ENCODE measurements at places on chromosomes 4 and X. TPM values are rescaled to one million over a fixed set of nuclear protein-coding genes. Genes with fewer than 3 reads are reported as not detected.
A peak's percentile ranks its signal among the peaks of the same experiment; 100 is the strongest.

IRS4 gene
- total RNA-seq, result not detected

ADH6 gene
- total RNA-seq, result not detected

BMP3 gene
- not detected for total RNA-seq

FGFBP2 gene
- 3.2 TPM for total RNA-seq

RHOXF2B gene
- not detected for total RNA-seq

FATE1 gene
- total RNA-seq, result not detected

RTL3 gene
- total RNA-seq, result not detected

WAS gene
- 156 TPM for total RNA-seq

MAOA gene
- 6.5 TPM for total RNA-seq

GRCh38 chrX:68830419-68831404 lies 1.9 kb downstream of the EFNB1 start:
- H3K4me3 ChIP-seq, result peak overlapping the region; percentile 74
- peaks cover 21% of the 10 kb centered on the region for H3K4me1 ChIP-seq
- H3K27me3 ChIP-seq, result no peaks in the 10 kb centered on the region
- no peak for DNase-seq
- no peak overlapping the region for H3K27ac ChIP-seq

- H3K4me1 ChIP-seq, result peaks cover 14% of the 10 kb centered on the region
- no peak overlapping the region for H3K27ac ChIP-seq
- no peak for DNase-seq
- H3K27me3 ChIP-seq, result no peaks in the 10 kb centered on the region
- no peak overlapping the region for H3K4me3 ChIP-seq
Measured at GRCh38 chr4:5755161-5755560, 44.2 kb downstream of the EVC start.

- peak overlapping the region; percentile 97 for H3K27ac ChIP-seq
- DNase-seq, result peak; percentile 62
- peaks cover 19% of the 10 kb centered on the region for H3K36me3 ChIP-seq
- H3K4me3 ChIP-seq, result peak overlapping the region; percentile 85
- peaks cover 49% of the 10 kb centered on the region for H3K4me1 ChIP-seq
Measured at GRCh38 chrX:12970691-12971202, 4.2 kb upstream of the TMSB4X start.

DNA sequence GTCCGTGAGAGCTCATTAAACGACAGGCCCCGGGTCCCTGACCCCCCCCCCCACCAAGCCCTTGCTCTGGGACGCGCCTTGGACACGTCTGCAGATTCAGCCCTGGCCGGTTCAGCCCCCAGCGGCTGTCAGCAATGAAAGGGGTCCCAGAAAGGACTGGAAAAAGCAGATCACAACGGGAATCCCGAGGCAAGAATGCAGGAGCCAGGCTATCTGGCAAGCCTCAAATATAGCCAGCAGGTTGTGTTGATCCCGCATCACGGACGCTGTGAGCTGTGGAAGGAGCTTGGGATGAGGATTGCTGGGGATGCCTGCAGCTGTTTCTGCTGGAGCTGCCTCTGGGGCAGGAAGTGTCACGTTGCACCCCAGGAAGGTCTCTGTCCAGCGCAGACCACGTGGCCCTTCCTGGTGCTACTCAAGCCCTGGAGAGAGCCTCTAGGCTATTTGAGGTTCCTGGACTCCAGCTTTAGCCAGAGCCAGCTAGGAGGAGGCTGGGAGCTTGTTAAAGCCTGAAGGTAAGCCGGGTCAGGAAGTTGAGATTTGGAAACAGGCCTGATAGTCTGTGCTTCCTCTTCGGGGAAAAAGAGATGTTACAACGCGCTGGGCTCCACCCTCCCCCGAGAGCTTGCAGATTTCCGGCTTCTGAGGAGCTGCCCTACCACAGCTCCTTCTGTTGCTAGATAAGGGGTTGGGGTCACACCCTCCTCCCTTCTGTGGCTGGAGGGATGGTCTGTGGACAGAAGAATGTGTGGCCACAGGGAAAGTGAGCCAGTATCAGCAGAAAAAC lies 19.3 kb upstream of the CSF2RA start:
- H3K27me3 ChIP-seq, result no peaks in the 10 kb centered on the region
- DNase-seq, result peak; percentile 81
- peaks cover 9% of the 10 kb centered on the region for H3K36me3 ChIP-seq
- H3K4me3 ChIP-seq, result peak overlapping the region; percentile 30
- H3K27ac ChIP-seq, result peak overlapping the region; percentile 93

GRCh38 chr4:78464265-78464664 lies 87.3 kb upstream of the ANXA3 start:
- H3K27me3 ChIP-seq, result no peaks in the 10 kb centered on the region
- H3K36me3 ChIP-seq, result no peaks in the 10 kb centered on the region
- H3K27ac ChIP-seq, result no peak overlapping the region
- H3K4me1 ChIP-seq, result no peaks in the 10 kb centered on the region
- no peak overlapping the region for H3K4me3 ChIP-seq

GRCh38 chr4:188110036-188110435 lies 633 bp upstream of the TRIML2 start:
- H3K27ac ChIP-seq, result no peak overlapping the region
- H3K4me3 ChIP-seq, result no peak overlapping the region
- H3K27me3 ChIP-seq, result no peaks in the 10 kb centered on the region

GRCh38 chrX:79161655-79162054 lies 17.2 kb downstream of the GPR174 start:
- peaks cover 74% of the 10 kb centered on the region for H3K4me1 ChIP-seq
- H3K4me3 ChIP-seq, result peak overlapping the region; percentile 89
- H3K27ac ChIP-seq, result peak overlapping the region; percentile 97
- H3K36me3 ChIP-seq, result peaks cover 38% of the 10 kb centered on the region
- no peaks in the 10 kb centered on the region for H3K27me3 ChIP-seq

GRCh38 chrX:15245896-15246295 lies 24.0 kb downstream of the ASB9 start:
- no peak overlapping the region for H3K27ac ChIP-seq
- peaks cover 3% of the 10 kb centered on the region for H3K36me3 ChIP-seq
- peaks cover 23% of the 10 kb centered on the region for H3K4me1 ChIP-seq
- no peaks in the 10 kb centered on the region for H3K27me3 ChIP-seq
- H3K4me3 ChIP-seq, result no peak overlapping the region

DNA sequence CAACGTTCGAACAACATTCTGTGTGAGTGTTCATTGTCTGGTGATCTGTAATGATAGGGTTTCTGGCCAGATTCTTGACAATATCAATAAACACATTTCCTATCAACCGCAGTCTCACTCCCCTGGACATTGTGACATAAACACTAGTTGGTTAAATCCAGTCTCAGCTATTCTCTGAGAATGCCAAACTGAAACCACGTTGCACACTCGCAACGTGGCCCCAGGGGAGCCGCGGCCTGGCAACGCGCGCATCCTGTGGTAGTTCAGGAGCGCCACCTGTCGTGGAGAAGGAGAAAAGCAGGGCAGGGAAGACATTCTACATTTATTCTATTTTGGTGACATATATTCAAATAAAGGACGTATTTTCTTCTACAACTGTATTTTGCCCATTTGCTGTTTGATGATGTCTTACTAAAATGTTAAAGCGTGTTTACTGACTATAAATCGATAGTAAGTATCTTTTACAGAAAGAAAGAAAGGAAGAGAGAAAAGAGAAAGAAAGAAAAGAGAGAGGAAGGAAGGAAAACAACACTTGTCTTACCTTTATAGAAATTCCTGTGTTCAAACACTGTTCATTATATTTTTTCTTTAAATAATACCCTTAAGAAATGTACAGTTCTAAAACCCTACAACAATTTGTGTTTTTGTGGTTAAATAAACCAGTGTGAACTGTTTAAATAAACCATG lies 738.3 kb upstream of the FRG1 start:
- no peak overlapping the region for H3K27ac ChIP-seq
- H3K36me3 ChIP-seq, result no peaks in the 10 kb centered on the region
- H3K4me3 ChIP-seq, result no peak overlapping the region
- DNase-seq, result peak; percentile 23
- H3K4me1 ChIP-seq, result peaks cover 2% of the 10 kb centered on the region

DNA sequence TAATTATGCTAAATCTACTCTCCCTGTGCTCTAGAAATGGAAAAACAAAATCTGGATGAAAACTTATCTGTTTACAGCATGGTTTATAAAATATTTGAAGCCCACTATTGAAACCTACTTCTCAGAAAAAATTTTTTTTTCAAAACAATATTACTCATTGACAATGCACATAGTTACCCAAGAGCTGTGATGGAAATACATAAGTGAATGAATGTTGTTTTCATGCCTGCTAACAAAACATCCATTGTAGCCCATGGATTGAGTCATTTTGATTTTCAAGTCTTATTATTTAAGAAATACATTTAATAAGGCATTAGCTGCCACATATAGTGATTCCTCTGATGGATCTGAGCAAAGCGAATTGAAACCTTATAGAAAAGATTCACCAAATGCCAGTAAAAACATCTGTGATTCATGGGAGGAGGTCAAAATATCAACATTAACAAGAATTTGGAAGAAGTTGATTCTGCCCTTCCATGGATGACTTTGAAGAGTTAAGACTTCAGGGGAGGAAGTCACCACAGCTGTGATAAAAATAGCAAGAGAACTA lies 144.7 kb upstream of the HHIP start:
- no peaks in the 10 kb centered on the region for H3K4me1 ChIP-seq
- no peak for DNase-seq
- no peak overlapping the region for H3K4me3 ChIP-seq
- no peaks in the 10 kb centered on the region for H3K36me3 ChIP-seq
- H3K27me3 ChIP-seq, result no peaks in the 10 kb centered on the region
- H3K27ac ChIP-seq, result no peak overlapping the region

DNA sequence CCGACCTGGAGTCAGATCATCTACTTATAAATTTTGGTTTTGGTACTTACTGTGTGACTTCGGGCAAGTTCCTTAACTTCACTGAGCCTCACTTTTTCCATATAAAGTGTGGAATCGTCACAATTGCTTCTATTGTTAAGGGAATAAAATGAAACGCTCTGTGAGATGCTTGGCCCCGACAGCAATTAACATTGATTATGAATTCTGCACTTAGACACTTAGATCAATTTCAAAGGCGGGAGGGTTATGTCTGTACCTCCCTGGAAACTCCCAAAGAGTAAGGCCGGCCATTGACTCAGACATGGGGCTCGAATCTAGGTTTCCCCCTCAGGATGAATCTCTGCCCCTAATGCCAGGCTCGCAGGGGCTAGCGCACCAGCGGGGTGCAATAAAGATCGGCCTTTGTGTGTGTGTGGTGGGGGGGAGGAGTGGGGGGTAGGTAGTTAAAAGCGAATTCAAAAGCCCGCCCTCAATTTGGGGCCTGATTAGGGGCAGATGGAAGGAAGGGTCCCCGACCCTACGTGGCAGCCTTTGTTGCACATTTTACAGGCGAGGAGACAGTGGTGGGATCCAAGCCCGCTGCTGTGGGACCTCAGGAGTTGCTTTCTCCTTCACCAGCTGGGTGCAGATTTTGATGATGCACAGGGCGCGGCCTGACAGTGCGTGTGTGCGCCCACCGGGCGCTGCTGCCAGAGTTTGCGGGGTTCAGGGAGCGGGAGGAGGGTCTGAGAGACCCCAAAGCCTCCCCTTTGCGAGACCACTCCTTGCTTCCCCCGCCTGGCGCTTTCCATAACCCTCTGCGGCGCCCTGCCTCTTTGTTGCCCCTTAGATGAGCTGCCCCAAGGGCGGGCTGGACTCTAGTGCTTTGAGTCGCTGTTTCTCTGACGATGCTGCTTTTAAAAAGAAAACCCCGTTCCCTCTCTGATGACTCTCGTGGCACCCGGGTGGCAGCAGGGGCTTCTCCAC lies 9.6 kb downstream of the MSX1 start:
- no peak for DNase-seq
- H3K4me1 ChIP-seq, result peaks cover 11% of the 10 kb centered on the region
- peaks cover 81% of the 10 kb centered on the region for H3K27me3 ChIP-seq
- H3K36me3 ChIP-seq, result peaks cover 13% of the 10 kb centered on the region
- H3K27ac ChIP-seq, result no peak overlapping the region

GRCh38 chr4:73917081-73917501 lies 47.9 kb downstream of the CXCL1 start:
- H3K4me1 ChIP-seq, result no peaks in the 10 kb centered on the region
- H3K27ac ChIP-seq, result no peak overlapping the region
- no peaks in the 10 kb centered on the region for H3K27me3 ChIP-seq
- no peak overlapping the region for H3K4me3 ChIP-seq
- no peak for DNase-seq

GRCh38 chr4:98632258-98632657 lies 26.2 kb downstream of the TSPAN5 start:
- no peaks in the 10 kb centered on the region for H3K27me3 ChIP-seq
- H3K27ac ChIP-seq, result no peak overlapping the region
- no peak for DNase-seq
- H3K4me1 ChIP-seq, result peaks cover 4% of the 10 kb centered on the region

- no peaks in the 10 kb centered on the region for H3K27me3 ChIP-seq
- no peak overlapping the region for H3K4me3 ChIP-seq
Measured at GRCh38 chr4:39096847-39097246, 34.8 kb downstream of the KLHL5 start.

DNA sequence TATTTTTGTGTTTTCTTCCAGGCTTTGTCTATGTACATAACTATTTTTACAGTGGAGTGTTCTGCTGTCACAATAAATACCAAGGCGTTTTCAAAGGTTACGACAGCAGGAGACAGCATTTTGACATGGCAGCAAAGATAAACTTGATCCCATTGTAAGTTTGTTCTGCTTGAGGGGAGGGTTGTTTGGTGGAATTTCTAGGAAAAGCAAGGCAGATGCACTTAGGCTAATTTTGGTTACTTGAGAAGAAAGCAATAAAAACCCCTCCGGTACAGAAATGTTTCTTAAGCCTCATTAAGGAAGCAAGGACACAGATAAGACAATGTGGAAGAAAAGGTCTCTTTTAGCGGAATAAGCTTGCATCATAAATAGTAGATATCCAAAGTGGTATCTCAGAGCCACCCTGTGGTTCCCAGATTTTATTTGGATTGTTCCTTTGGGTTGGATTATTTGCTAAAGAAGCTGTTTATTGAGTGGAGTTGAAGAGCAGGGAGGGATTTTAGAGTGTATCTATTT lies 54.3 kb downstream of the CLCN5 start:
- H3K4me3 ChIP-seq, result no peak overlapping the region
- no peaks in the 10 kb centered on the region for H3K4me1 ChIP-seq
- no peaks in the 10 kb centered on the region for H3K27me3 ChIP-seq
- no peak overlapping the region for H3K27ac ChIP-seq
- no peaks in the 10 kb centered on the region for H3K36me3 ChIP-seq
- DNase-seq, result no peak

Data from activated CD4-positive, alpha-beta memory T cell treated with anti-CD3 and anti-CD28 coated beads, Interleukin-2, amount 10 ng/mL, durations not matched to agents 7 days and 5 days (primary cell).